ENCODE measurements at places on chromosomes 12 and 14.

GRCh38 chr14:61328626-61329262, 7.4 kb downstream of the PRKCH start:
- DNase-seq: no peak

DNA sequence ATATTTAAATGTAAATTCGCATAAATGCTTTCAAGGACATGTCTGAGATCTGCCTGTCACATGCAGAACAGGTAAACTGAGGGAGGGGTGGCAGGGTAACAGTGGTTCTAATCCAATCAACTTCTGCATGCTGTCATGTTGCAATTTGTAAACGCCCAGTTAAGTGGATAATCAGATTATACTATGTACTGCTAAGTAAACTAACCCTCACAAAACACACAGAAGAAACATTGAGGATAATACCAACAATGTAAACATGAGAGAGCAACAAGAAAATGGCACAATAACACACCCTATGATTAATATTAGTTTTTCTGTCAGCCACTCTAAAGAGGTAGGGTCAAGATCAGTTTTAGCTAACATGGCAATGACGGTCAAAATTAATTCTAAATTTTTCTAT, 123.7 kb downstream of the KIF21A start:
- no peak for DNase-seq

- no peak for DNase-seq
Observed at GRCh38 chr14:89247457-89248122, 169.4 kb downstream of the FOXN3 start.

DNA sequence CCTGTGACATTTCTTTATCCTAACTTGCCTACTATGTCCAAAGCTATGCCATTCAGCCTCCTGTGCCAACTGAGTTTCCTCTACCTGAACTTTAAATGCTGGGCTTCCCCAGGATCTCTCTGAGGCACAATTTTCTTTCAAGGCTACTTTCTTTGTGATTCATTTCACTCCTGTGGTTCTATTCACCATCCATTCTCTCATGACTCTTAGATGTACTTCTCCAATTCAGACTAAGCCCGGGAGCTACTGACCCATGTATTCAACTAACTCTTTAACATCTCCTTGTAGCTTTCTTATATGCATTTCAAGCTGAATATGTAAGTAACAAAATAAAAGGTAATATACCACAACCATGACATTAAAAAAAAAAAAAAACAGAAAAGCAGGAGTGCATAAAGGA, 738.9 kb upstream of the USP15 start:
- no peak for DNase-seq

- DNase-seq: no peak
Observed at GRCh38 chr12:108822497-108823205, 34.7 kb downstream of the SSH1 start.

GRCh38 chr14:38138473-38139138, 69.1 kb upstream of the SSTR1 start:
- no peak for DNase-seq

- no peak for DNase-seq
Observed at GRCh38 chr12:58966939-58967338, 46.6 kb upstream of the LRIG3 start.

DNA sequence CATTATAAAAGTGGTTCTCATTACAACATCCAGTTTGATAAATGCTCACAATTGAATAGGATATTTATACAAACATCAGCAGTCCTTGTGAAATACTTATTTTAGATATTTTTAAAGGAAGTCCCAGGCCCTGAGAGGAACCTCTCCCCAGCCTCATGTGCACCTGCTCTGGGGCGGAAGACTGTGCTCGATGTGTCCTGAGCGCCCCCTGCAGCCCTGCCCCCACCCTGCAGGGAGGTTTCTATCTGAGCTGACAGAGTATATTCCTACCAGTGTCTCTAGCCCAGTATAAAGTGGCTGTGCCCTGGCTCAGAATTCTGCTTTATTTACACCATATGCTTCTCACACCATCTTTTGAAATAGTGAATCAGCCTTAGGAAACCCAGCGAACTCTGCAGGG, 1349.1 kb downstream of the TMEM121 start:
- no peak for DNase-seq

GRCh38 chr14:102323102-102323501, 3.6 kb downstream of the ZNF839 start:
- DNase-seq: peak; percentile 90

DNA sequence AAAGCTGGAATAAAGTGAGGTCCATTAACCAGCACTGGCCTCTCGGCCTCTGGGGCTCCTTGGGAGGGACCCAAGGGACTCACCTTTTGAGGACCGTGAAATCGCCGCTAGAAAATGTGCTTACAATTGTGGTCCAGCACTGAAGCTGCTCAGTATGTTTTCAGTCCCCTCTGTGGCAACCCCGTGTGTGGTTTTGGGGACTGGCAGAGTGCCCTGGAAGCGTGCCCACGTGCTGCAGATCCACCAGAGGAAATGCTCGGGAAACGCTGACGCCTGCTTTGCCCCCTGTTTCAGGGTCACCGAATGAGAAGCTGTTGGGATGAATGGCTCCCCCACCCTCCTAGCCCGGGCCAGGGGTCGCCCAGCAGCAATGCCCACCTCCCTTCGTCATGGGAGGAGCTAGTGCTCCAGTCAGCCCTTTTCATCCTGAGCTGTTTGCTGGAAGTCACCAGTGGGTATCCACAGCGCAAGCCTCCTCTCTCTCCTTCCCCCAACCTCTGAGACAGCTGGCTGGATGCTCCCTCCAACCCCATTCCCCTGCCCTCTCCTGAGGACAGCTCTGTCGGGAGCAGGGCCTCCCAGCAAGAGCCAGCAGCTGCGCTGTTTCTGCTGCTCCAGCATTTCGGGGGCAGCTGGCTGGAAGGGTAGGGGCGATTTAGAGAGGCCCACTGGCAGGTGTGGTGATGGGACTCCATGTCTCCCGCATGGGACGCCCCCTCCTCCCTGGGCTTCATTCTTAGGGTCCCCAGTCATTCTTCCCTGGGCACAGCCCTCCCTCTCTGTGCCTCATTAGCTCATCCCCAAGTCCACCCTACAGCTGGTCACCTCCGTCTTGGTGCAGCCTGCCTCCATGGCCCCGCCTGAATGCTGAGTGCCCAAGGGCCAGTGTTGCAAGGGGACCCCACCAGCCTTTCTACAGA, 33.2 kb upstream of the PPP1R13B start:
- no peak for DNase-seq

GRCh38 chr14:100834794-100835547, 9.1 kb downstream of the MEG3 start:
- no peak for DNase-seq

- DNase-seq: no peak
Observed at GRCh38 chr14:56135001-56135400, 16.8 kb downstream of the PELI2 start.

GRCh38 chr12:126772171-126772864, 1494.7 kb upstream of the TMEM132C start:
- DNase-seq: no peak

GRCh38 chr12:53476769-53477209, 22.5 kb downstream of the MAP3K12 start:
- DNase-seq: peak; percentile 49

DNA sequence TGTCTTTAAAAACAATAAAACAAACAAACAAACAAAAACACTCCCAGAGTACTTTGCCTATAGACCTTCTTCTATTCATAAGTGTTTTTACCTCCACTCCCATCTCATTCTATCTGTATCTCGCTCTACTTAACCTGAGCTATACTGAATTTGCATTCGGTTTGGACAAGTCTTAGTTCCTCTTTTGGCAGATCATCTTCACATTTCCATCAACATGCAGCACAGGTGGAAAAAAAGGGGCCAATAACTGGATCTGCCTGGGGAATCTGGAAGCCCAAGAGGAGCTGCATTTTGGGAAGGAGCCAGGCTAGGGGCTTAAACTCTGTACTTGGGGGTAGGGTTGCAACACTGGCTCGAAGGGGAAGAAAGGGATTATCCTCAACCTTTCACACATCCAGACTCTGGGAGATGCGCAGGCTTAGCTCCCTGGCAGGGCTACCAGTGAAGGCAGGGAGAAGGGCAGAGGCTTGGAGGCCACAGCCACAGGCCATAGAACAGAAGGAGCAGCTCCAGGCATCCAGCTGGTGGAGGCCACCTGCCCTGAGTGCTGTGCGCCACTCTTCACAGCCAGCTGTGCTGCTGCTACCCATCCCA, 4.1 kb downstream of the NINJ2 start:
- no peak for DNase-seq

DNA sequence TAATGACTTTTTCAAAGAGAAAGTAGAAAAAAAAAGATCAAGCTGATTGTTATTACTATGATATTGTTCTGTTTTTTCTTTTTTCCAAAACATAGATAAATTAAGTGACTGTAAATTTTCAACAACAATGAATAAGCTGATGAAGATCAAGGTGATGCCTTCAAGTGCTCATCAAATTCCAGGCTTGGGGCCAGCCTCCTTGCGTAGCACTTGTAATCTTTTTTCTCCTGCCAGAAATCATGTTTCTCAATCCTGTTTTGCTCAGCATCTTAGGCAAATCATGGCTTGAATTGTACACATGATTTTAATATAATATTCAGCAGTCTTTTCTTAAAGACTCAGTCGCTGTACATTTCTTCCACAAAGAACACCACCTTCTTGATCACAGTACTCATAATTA, 333.2 kb downstream of the NPAS3 start:
- DNase-seq: no peak
